ENCODE measurements at places on chromosomes 3 and 15.

GRCh38 chr15:85064710-85065109 lies 83.1 kb downstream of the PDE8A start:
- DNase-seq: no peak

GRCh38 chr3:153232851-153233271 lies 70.8 kb downstream of the RAP2B start:
- DNase-seq: no peak

GRCh38 chr3:57518276-57518915 lies 25.7 kb downstream of the DNAH12 start:
- DNase-seq: peak; percentile 0

- peak; percentile 81 for DNase-seq
Observed at GRCh38 chr15:77014132-77015081, 19.5 kb downstream of the PSTPIP1 start.

DNA sequence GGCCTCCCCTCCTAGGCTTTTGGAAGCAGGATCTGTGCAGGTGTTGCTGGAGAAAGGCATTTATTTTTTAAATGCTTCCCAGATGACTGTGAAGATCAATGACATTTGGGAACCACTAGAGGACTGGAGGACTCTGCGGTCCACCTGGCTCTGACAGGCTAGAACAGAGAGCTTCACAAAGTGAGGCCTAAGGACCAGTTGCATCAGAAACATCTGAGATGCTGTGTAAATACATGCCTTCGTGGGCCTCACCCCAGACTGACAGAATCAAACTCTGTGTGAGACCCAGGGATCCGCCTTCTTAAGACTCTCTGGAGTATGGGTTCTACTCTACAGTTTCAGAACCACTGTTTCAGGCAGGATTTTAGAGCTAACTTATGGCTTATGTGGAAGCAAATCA lies 105.0 kb upstream of the ICE2 start:
- no peak for DNase-seq
